ENCODE measurements at places on chromosomes 2 and 18.
A peak's percentile ranks its signal among the peaks of the same experiment; 100 is the strongest.

GRCh38 chr2:1286929-1287328 lies 126.3 kb upstream of the TPO start:
- DNase-seq: no peak

DNA sequence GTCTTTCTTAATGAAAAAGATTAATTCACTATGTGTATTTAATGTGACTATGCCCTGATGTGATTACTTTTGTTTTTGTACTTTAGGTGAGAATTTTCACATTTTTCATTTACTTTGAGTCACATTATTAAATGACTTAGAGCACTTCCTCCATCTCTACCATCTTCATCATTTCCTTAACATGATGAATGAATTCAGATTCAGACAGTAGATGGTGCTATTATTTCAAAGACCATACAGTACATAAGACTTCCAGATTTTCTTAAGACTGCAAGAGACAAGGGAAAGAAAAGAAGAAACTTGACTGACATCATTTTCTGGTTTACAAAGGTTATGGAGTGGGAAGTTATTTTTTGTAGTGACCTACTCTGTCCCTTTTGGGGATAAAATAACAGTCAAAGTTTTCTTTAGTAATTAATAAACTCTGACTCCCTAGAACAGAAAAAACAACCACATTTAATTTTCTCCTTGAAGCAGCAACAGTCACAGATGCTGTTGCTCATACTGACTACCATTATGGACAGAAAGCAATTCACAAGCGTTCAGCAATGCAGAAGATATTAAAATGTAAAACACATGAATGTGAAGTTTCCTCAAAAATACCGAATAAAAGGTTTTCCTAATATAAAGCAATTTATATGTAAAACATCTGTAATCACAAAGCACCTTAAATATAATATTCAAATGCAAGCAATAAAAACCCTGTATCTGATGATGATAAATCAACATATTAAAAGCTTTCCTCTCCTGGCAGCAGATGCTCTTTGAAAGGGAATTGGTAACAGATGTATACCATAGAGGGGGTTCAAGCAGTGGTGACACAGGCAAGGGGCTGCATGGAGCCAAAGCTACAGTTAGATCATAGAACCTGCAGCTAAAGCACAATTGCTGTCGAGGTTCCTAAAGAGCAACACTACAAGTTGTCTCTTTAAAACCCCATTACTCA lies 1010.9 kb upstream of the NXPH2 start:
- peak; percentile 38 for DNase-seq

GRCh38 chr18:57890266-57890665 lies 87.2 kb upstream of the ATP8B1 start:
- DNase-seq: no peak

GRCh38 chr2:209422191-209422754 lies 1.6 kb upstream of the MAP2 start:
- no peak for DNase-seq

- no peak for DNase-seq
These were observed 48.2 kb downstream of the ARL4C start for GRCh38 chr2:234448506-234449184.

GRCh38 chr2:188878716-188879115 lies 95.5 kb upstream of the COL3A1 start:
- no peak for DNase-seq

GRCh38 chr2:10053351-10053750 lies 10.0 kb downstream of the KLF11 start:
- no peak for DNase-seq

- DNase-seq: no peak
These were observed 229.6 kb upstream of the ID2 start for GRCh38 chr2:8452296-8452695.

GRCh38 chr2:100888601-100889000 lies 68.7 kb downstream of the NPAS2 start:
- DNase-seq: no peak

GRCh38 chr2:172011812-172012575 lies 12.2 kb downstream of the METAP1D start:
- no peak for DNase-seq

GRCh38 chr18:35061804-35062203 lies 20.6 kb downstream of the MAPRE2 start:
- DNase-seq: no peak

DNA sequence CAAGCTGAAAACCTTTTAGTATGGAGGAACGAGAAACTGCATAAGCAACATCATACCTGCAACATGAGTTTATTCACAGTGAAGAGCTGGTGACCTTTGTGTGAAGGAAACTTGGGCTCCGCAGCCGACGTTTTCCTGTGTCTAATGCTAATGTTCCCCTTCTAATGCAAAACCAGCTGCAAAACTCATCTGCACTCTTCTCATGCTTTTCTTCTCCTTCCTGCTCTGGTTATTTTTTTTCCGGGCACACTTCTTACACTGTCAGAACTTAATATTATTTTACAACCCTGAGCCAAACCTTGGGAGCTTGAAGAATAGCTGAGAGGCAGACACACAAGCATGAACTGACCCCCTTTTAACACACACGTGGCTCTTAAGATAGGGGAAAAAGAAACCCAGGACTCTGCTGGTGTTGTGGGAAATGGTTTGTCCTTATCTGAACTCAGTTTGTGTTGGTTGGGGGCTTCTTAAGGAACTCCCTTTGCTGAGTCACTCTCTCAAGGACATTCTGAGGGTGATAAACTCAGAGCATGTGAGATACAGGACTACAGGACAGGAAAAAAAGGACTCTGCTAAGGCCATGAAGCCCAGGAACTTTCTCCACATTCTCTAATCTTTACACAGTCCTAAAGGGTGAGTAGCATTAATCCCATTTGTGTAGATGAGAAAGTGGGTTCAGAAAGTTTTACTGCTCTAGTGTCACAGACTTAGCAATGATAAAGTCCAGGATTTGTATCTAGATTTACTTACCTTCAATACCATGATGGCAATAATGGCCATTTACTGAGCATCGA lies 439.3 kb upstream of the TRIB2 start:
- no peak for DNase-seq

GRCh38 chr2:65096948-65097347 lies 33.0 kb downstream of the RAB1A start:
- DNase-seq: no peak

GRCh38 chr2:28393114-28393836 lies 617 bp downstream of the FOSL2 start:
- DNase-seq: peak; percentile 26

DNA sequence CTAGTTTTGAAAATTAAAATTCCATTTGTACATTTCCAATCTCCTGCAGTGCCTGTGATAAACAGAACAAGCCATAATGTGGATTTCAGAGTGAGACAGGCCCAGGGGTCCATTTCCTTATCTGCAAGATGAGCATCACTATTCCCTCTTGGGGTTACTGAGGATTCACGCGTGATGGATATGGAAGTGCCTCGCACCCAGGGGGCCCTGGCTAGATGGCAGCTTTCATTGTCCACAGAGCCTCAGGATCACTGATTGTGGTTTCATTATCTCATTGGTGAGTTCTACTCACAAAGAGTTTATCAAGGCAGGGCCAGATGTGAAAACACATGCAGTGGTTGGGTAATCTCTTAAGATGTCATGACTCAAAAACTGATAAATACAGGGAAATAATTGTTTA lies 11.6 kb downstream of the CNGA3 start:
- no peak for DNase-seq

DNA sequence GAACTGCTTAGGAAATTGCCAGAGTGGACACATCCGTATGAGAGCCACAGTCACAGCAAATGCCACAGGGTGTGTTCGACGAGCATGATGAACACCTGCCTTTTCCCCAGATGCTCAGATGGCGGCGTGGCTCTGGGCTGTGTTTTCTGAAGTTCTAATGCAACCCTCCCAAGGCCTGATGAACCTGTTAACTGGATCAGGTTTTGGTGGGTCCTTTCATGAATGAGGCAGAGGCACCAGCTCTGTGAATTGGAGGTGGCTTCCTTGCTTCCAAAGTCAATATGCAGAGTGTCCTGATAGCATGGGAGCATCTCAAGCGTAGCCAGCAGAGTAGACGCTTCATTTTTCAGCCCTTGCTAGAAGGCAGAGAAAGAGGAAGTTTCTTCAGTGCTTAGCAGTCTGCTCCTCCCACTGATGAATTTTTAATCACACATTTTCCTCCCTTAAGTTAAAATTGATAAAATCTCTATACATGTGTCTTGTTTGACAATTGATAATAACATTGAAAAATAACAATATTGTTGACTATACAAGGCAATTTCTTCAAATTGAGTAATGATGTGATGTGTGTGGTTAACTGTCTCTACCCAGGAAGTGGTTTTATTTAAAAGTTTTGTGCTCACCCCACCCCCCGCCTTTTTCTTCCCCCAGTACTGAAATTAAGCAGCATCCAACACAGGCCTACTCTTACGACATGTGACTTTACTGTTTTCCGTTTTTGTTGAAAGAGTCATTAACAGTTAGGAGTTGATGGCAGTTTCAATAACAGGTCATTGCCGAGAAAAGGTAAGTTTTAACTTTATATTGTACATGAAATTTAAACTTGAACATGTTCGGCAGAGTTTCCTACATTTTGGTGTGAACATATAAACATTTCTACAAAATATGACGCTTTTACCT lies at the start of gene ARHGAP15:
Gene ARHGAP15, plus strand, starts transcription at position 739 of the 900 bp plus-strand sequence.
- DNase-seq: no peak

DNA sequence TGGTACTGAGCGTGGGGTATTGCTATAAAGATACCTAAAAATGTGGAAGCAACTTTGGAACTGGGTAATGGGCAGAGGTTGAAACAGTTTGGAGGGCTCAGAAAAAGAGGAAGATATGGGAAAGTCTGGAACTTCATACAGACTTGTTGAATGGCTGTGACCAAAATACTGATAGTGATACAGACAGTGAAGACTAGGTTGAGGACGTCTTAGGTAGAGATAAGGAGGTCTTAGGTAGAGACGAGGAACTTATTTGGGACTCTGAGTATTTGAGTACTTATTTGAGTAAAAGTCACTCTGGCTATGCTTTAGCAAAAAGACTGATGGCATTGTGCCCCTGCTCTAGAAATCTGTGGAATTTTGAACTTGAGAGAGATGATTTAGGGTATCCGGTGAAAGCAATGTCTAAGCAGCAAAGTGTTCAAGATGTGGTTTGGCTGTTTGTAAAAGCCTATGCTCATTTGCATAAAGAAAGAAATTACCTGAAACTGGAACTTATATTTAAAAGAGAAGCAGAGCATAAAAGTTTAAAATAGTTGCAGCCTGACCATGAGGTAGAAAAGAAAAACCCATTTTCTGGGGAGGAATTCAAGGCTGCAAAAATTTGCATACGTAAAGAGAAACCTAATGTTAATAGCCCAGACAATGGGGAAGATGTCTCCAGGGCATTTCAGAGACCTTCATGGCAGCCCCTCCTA lies 219.6 kb downstream of the PDE1A start:
- DNase-seq: no peak

DNA sequence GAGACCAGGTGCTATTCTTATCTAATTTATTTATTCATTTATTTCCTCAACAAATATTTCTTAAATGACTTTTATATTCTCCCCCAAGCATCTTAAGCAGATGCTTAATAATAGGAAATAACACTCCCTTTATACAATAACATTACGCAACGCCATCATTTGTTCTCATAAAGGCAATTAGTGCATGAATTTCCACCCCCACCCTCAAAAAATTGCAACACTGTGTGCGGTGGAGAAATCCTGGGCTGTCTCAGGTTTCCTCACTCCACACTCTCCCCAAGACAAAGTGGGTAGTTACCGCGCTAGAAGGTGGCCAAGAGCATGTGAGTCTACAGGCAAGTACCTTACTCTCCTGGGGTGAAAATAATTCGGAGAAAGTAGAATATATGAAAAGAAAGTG lies 37.0 kb upstream of the CTDP1 start:
- DNase-seq: no peak

DNA sequence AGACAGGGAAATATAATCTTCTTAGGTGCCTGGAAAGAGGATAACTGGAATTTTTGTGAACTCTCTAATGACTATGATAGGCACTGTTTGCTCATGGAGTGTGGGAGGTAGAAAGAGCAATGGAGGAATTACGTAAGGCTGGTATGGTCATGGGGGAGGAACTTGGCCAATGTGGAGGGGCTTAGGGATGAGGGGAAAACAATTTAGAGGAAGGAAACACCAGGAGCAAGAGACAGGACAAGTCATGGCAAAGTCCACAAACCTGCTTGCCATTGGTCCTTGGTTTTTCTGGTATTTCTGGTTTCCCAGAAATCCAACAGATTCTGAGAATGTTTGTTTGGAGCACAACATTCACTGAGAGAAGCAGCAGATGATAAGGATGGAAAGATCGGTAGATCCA lies 274.2 kb downstream of the DYSF start:
- no peak for DNase-seq

Measured in NCI-H460 (cell line).